MM.1S (cell line): ENCODE measurements at places on chromosomes 1 and 21.
A peak's percentile ranks its signal among the peaks of the same experiment; 100 is the strongest.

- DNase-seq = no peak
Measured at GRCh38 chr1:113275691-113276090, 114.6 kb upstream of the MAGI3 start.

- DNase-seq = peak; percentile 87
Measured at GRCh38 chr1:87449348-87449963, 120.8 kb downstream of the LMO4 start.

DNA sequence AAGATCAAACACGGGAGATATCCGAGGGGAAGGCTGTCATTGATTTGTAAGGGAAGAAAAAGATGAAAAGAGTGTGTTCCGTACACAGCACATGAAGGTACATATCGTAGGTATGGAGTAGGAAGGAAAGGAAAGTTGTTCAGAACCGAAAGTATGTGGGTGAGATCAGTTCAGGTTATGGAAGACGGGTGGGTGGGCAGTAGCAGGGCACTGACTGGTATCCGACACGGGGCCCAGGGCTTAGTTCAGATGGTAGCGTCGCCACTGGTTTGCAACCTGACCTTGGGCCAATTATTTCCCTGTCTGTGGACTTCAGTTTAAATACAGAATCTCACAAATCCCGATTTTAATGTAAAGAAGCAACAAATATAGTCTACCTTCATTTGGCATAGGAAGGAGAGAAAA, 27.8 kb upstream of the A3GALT2 start:
- peak; percentile 10 for DNase-seq

- DNase-seq = no peak
Measured at GRCh38 chr1:10671622-10672342, 124.7 kb downstream of the CASZ1 start.

GRCh38 chr21:28193189-28193588, 799.5 kb downstream of the LTN1 start:
- no peak for DNase-seq

DNA sequence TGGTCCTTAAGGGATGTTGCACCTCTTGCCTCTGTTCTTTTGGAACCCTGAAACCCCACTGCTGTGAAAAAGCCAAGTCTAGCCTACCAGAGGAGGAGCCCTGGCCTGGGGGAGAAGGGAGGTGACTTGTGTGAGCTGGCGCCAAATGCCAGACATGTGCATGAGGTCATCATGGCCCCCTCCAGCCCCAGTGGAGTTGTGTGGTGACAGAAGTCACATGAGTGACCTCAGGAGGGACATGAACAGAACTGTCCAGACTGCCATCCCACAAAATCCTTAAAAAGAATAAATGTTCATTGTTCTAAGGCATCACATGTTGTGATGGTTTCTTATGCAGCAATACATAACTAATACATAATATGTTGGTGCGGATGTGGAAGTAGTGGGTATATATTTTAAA, 10.8 kb downstream of the HHAT start:
- no peak for DNase-seq

GRCh38 chr1:8671306-8671917, 146.0 kb downstream of the RERE start:
- DNase-seq = peak; percentile 33

DNA sequence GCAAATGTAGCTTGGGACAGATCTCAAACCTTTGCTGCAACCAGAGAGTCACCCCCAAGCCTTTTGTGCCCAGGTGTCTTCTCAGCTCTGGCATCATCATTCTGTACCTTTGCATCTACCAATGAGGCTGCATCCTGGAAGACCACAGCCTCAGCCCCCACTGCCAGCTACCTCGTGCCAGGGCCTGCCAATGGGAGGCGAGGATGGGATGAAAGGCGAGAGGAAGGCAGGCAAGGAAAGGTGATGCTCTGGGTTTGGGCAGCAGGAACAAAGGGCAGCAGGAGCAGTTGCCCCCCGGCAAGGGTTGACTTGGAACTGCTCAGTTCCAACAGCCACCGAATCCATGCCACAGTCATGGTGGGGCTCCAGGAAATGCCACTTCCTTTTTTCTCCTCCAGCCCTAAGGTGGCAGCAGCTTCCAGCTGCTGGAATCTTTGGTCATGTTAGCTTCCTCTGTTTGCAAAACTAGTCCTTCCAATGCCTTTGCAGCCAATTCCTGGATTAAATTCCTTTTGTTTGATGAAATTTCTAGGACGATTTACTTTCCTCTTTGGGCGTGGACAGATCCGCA, 651.6 kb downstream of the NPHP4 start:
- no peak for DNase-seq

- DNase-seq = no peak
Measured at GRCh38 chr1:202586018-202586821, 124.0 kb downstream of the SYT2 start.

DNA sequence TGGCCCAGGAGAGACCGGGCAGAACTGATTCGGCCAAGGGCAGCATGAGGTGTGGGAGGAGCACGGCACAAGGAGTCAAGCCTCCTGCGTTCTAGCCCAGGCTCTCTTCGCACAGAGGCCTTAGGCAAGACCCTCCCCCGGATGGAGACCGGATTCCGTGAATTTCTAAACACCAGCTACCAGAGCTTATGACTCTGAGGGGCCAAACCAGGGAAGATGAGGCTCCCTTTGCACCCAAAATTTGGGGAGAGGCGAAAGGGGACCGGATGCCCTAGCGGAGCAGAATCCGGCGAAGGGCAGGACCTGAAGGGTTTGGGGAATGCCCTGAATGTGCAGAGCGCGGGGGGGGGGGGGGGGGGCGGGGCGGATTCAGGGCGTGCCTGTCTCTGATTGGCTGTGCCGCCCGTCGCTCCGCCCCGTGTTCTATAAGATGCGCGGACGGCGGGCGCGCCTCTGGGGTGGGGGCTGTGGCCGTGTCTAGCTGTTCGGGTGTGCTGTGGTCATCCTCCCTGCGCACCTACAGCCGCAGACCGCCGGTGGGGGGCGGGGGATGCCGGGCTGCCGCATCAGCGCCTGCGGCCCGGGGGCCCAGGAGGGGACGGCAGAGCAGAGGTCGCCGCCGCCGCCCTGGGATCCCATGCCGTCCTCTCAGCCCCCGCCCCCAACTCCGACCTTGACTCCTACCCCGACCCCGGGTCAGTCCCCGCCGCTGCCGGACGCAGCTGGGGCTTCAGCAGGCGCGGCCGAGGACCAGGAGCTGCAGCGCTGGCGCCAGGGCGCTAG, at the start of gene TRNP1:
Gene TRNP1 (plus strand): TSS at position 456 of the 783 bp plus-strand sequence. CDS start 95 bp downstream, at position 551.
- DNase-seq = peak; percentile 69

DNA sequence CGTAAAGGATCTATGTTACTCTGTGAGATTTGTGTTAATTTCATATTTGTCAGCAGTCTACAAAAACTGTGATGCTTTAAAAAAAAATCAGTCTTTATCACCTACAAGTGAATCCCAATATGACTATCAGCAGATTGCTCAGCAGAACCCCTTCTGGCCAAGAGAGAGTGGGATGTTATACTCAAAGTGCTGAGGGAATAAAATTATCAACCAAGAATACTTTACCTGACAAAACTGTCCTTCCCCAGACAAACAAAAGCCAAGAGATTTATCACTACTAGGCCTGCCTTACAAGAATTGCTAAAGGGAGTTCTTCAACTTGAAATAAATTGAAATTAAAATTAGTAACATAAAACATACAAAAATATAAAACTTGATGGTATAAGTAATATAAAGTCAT, 105.2 kb downstream of the SLC35F3 start:
- DNase-seq = no peak

DNA sequence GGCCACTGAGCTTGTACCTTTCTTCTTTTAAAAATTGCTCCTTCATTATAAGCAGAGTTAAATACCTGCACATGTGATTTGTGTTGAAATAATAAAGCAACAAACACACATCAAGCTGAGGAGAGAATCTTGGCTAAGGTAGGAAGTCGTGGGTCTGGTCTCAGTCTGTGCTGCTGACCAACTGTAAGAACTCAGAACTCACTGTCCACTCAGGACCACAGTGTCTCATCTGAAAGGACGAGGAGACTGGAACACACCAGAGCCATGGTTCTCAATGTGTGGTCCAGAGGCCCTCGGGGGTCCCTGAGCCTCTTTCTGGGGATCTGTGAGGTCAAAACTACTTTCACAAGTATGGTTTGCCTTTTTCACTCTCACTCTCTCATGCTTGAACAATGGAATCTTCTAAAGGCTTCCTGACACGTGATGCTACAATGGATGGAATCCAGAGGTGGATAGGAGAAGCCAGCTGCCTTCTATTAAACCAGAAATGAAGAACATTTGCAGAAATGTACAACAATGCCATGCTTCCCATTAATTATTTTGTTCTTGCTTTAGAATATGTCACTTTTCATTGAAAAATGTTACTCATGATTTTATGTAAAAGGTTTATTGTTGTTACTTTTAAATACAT, 17.3 kb upstream of the ETS2 start:
- no peak for DNase-seq

- DNase-seq = no peak
Measured at GRCh38 chr1:31201931-31202360, 37.7 kb downstream of the NKAIN1 start.

GRCh38 chr1:168835176-168835575, 106.2 kb upstream of the DPT start:
- no peak for DNase-seq

GRCh38 chr1:25641931-25642573, 25.5 kb downstream of the MAN1C1 start:
- peak; percentile 90 for DNase-seq

GRCh38 chr1:20126041-20126805, 6.9 kb upstream of the PLA2G2D start:
- no peak for DNase-seq

GRCh38 chr21:18369115-18369514, 34.5 kb downstream of the TMPRSS15 start:
- DNase-seq = peak; percentile 80

- no peak for DNase-seq
Measured at GRCh38 chr1:46084553-46085451, 47.6 kb downstream of the PIK3R3 start.

DNA sequence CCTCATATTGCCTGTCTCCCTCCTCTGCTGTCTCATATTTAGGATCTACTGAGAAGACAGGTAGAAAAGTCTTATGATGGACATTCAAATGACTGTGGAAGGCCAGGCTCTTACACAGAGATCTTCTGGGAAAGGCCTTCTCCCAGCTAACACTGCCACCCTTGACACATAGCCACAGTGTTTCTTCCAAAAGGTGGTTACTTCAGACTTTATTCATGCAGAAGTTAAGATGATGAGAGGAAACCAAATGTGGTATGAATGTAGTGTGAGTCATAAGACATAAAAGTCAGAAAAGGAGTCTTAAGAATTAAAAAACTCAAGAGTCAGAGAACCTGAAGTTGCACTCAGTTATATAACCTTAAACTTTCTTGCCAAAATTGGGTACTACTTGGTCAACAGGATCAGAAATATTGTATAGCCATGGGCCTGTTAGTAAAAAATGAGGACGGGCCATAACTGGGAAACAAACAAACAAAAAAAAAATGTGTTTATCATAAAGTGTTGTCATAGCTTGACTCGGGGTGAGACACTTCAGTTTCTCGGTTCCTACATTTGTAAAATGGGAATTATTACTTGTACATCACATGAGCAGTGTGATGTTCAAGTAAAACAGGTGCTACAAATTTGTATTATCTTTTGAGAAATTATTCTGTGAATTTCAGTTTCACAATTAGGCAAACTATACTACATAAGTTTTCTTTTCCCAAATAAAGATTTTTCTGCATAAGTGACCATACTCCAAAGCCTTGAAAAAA, 1.2 kb upstream of the DENND1B start:
- DNase-seq = peak; percentile 53

DNA sequence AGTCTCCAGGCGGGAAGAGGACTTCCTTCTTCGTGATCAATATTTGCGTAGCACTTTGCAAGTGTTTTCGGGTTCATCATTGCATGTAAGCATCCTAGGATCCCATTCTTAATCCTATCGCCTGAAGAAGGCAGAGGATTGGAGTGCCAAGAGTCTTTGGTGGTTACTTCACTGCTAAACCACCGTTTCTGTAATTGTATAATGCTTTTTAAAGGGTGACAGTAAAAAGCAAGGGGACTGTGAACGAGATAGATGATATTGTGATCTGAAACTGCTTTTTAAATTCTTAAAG, 345 bp upstream of the ALDH9A1 start:
- DNase-seq = no peak

DNA sequence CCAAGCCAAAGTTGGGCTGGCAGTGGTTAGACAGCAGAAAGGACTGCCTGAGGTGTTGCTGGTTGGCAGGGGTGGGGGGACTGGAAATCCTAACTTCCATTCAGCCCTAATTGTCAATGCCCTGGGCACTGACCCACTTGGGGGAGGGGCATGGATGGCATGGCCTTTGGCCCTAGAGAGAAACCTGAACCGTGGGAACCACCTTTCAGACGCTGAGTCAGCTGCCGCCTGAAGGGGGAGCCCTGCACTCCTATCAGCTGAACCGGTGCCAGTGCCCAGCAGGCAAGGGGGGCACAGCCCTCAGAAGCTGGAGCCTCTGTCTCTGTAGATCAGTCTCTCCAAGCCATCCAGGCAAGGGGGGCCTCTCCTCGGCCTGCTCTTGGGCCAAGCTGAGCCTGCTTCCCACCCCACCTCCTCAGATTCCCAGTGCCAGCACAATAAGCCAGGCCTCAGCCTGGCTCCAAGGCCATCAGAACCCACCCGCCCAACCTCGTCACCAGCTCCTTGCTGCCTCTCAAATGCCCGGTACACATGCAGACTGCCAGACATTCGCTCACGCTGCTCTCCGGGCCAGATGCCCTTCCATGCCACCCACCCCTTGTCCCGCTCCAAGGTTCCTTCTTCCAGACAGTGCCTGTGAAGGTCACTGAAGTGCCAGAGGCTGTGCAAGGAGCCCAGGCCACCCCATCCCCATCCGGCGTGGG, 11.6 kb downstream of the TINAGL1 start:
- DNase-seq = peak; percentile 61

- no peak for DNase-seq
Measured at GRCh38 chr1:91900562-91900961, 14.6 kb upstream of the TGFBR3 start.

GRCh38 chr21:22898051-22898665, 1899.9 kb downstream of the NCAM2 start:
- no peak for DNase-seq

DNA sequence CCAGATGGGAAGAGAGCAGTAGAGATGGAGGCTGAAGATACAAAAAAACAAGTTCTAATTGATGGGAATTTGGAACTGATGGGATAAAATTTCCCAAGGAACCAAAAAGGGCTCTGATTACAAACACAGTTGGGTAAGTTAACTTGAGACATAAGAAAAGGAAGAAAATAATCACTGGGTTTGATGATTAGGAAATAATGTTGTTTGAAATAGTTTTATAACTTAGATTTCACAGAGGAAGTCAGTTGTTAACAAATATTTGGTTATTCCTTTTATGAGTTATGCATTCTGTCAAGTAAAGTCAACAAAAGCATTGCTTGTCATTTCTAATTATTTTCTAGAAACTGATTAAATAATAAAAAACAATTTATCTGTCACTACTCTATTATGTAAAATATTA, 20.4 kb upstream of the SUCO start:
- DNase-seq = no peak
